ENCODE measurements at places on chromosomes 5 and 9. TPM values are rescaled to one million over a fixed set of nuclear protein-coding genes. Genes with fewer than 3 reads are reported as not detected.

ADRB2 gene
- total RNA-seq, result 3.4 TPM

SLC2A8 gene
- total RNA-seq, result 6.4 TPM

GNA14 gene
- under 0.01 TPM for total RNA-seq

GFI1B gene
- total RNA-seq, result not detected

IL33 gene
- not detected for total RNA-seq

TSPAN17 gene
- total RNA-seq, result 35.3 TPM

IFNA7 gene
- not detected for total RNA-seq

TEX48 gene
- not detected for total RNA-seq

DROSHA gene
- 36.4 TPM for total RNA-seq

TNFSF15 gene
- total RNA-seq, result under 0.01 TPM

FGF10 gene
- total RNA-seq, result not detected

TCF7 gene
- 0.83 TPM for total RNA-seq

TLE1 gene
- 40.3 TPM for total RNA-seq

STKLD1 gene
- 0.28 TPM for total RNA-seq

CTNND2 gene
- not detected for total RNA-seq

NMUR2 gene
- not detected for total RNA-seq

SLIT3 gene
- total RNA-seq, result 0.18 TPM

GALT gene
- total RNA-seq, result 12.5 TPM

HRH2 gene
- not detected for total RNA-seq

GDA gene
- not detected for total RNA-seq

TLX3 gene
- not detected for total RNA-seq

PCDHA9 gene
- under 0.01 TPM for total RNA-seq

HTR1A gene
- total RNA-seq, result not detected

ELAVL2 gene
- 0.28 TPM for total RNA-seq

GMCL2 gene
- not detected for total RNA-seq

ANKRA2 gene
- 11.7 TPM for total RNA-seq

EIF4EBP3 gene
- total RNA-seq, result 0.36 TPM

LMX1B gene
- total RNA-seq, result not detected

AHRR gene
- total RNA-seq, result 15.6 TPM

TAS2R1 gene
- total RNA-seq, result not detected

TICAM2 gene
- 4.3 TPM for total RNA-seq

ITGA1 gene
- 95.2 TPM for total RNA-seq

DMRTA1 gene
- total RNA-seq, result under 0.01 TPM
